ENCODE measurements at places on chromosomes 6 and 20.

- H3K27ac ChIP-seq, result peak overlapping the region; percentile 47
- DNase-seq, result peak; percentile 18
- H3K27me3 ChIP-seq, result no peaks in the 10 kb centered on the region
These were observed 76.4 kb downstream of the SSR1 start for GRCh38 chr6:7236306-7237209.

DNA sequence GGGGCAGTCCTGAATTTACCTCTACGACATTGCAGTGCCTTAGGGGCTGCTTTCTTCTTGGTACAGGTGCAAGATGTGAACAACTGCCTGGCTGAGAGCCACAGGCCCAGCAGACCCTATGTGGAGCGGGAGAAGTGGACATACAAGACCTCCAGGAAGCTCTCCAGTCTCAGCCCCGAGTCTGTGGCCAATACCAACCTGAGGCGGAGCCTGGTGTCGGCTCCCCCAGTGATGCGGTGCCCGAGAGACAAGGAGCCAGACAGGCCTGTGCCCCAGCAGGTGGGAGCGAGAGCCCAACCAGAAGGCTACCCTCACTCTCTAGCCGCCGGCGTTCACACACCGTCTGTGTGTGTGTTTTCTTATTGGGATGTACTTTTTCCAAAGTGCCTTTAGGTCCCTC, 59.6 kb downstream of the EFCAB8 start:
- no peak for DNase-seq
- no peaks in the 10 kb centered on the region for H3K36me3 ChIP-seq
- no peaks in the 10 kb centered on the region for H3K4me1 ChIP-seq
- no peak overlapping the region for H3K4me3 ChIP-seq

- H3K4me1 ChIP-seq, result peaks cover 18% of the 10 kb centered on the region
- H3K36me3 ChIP-seq, result no peaks in the 10 kb centered on the region
- peaks cover 54% of the 10 kb centered on the region for H3K27me3 ChIP-seq
- peak; percentile 69 for DNase-seq
- H3K4me3 ChIP-seq, result peak overlapping the region; percentile 32
These were observed 148.1 kb downstream of the CEBPB start for GRCh38 chr20:50338479-50339391.

DNA sequence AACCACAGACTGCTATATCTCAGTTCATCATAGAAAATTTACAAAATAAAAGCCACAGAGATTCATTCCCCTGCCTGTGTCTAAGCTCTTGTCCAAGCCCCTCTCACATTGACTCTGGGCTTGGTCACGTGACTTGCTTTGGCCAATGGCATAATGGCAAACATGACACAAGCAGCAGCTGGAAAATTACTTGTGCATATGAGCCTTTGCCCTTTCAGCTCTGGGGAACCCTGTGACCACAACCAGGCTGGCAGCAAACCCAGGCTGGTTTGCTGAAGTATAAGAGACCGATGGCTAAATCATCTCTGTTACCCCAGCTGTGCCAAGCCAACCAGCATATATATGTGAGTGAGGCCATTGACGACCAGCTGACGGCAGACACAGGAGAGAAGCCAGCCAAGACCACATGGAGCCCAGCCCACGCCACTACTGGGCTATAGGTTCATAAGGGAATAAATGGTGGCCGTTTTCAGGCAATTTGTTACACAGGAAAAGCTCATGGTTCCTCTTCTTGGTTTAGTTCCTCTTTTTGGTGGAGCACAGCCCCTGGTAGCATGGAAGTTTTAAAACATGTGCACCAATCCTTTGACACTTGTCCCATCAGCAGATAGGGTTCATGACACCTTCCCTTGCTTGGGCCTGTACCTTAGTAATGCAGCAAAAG, 31.8 kb upstream of the RSPO4 start:
- H3K4me3 ChIP-seq, result no peak overlapping the region
- DNase-seq, result no peak
- no peak overlapping the region for H3K27ac ChIP-seq
- no peaks in the 10 kb centered on the region for H3K36me3 ChIP-seq
- no peaks in the 10 kb centered on the region for H3K27me3 ChIP-seq

DNA sequence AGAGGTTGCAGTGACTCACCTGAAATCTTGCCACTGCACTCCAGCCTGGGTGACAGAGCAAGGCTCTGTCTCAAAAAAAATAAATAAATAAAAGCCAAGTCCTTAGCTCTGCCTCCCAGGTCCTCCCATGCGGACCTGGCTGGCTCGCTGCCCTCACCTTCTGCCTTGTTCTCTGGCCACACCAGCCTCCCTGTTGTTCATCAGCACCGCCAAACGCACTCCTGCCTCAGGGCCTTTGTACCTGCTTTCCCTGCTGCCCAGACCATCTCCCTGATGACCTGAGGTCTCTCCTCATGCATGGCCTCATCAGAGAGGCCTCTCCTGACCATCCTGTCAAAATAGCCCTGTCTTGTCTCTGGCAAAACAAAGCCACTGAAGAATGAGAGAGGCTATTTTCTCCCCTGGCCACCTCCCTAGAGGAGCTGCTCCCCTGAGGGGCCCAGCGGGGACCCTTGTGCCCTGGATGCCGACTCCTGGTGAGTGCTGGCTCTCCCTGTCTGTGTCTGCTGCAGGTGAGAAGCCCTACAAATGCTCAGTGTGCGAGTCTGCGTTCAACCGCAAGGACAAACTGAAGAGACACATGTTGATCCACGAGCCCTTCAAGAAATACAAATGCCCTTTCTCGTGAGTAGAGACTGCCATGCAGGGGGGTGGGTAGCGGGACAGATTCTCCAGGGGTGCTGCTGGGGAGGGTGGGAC, 22.6 kb upstream of the CHMP4B start:
- H3K27me3 ChIP-seq, result no peaks in the 10 kb centered on the region
- no peaks in the 10 kb centered on the region for H3K36me3 ChIP-seq
- DNase-seq, result no peak
- H3K27ac ChIP-seq, result no peak overlapping the region

GRCh38 chr6:29705389-29706231, 17.6 kb upstream of the HLA-F start:
- H3K4me1 ChIP-seq, result peaks cover 8% of the 10 kb centered on the region
- H3K27me3 ChIP-seq, result 0 out of 2 replicates have a peak, but pooled peaks cover 4% of the 10 kb centered on the region
- no peak for DNase-seq
- H3K4me3 ChIP-seq, result no peak overlapping the region

GRCh38 chr6:160919723-160920440, 71.7 kb upstream of the MAP3K4 start:
- DNase-seq, result no peak
- H3K4me3 ChIP-seq, result no peak overlapping the region
- no peaks in the 10 kb centered on the region for H3K27me3 ChIP-seq
- no peak overlapping the region for H3K27ac ChIP-seq
- H3K36me3 ChIP-seq, result no peaks in the 10 kb centered on the region
